ENCODE measurements at places on chromosomes 3 and 15.

- DNase-seq = no peak
These were observed 225.8 kb upstream of the UMPS start for GRCh38 chr3:124504332-124505059.

DNA sequence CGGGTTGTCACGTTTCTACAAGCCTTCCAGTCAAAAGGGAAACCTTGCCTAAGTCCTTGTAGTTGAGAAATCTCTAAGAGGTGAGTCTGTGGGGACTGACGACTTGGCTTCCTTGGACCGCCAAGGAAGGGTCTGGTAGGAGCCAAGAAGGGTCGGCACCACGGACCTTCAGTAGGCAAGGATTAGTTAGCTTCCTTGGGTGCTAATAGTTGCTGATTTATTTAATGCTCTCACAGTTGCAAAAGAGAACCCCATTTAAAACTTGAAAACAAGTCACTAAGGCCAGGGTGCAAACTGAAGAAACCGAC is 361 bp upstream of the LCMT2 start:
- no peak for DNase-seq

- no peak for DNase-seq
These were observed 32.1 kb upstream of the PCSK6 start for GRCh38 chr15:101521591-101521990.

DNA sequence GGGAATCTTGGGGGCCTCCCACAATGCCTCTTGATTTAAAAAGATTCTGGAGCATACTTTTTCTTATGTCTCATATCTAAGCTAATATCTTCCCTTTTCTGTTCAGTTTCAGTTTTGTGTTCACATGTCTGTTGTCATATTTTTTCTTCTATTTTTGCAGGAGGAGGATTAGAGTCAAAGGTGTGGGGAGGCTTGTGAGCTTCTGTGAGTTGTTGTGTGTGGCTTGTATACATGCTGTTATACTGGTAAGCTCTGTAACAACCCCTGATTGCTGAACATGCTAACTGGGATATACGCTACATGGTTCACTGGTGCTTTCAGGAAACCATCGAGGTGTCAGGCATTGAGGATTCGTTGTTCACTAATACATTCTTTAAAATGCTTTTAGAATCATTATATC is 83.5 kb downstream of the SLC25A26 start:
- DNase-seq = no peak

GRCh38 chr3:146970236-146970635 is 365.1 kb upstream of the PLSCR5 start:
- no peak for DNase-seq

DNA sequence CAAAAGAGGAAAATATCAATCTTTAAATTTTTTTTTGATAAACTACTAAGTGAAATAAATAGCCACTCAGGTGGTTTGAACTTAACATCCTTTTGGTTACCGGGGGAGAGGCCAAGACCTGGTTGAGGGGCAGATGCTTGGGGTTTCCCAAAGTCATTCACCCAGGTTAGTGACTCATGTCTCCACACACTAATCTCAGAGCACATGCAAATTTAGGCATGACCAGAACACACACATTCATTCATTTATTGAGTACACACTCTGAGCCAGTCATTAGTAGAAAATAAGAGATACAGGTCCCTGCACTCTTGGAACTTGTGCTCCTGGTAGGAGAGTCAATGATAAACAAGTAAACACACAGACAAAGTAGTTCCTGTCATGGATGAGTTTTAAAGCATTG is 7.3 kb downstream of the ILDR1 start:
- DNase-seq = no peak

GRCh38 chr3:125150525-125151441 is 61.8 kb downstream of the SLC12A8 start:
- DNase-seq = peak; percentile 73

GRCh38 chr3:129599607-129600006 is 6.9 kb downstream of the PLXND1 start:
- DNase-seq = no peak

- no peak for DNase-seq
These were observed 79.9 kb upstream of the SLC25A26 start for GRCh38 chr3:66140743-66141372.

- no peak for DNase-seq
These were observed 192.6 kb downstream of the MEX3B start for GRCh38 chr15:81853150-81853748.

- DNase-seq = no peak
These were observed 8.7 kb downstream of the SPCS1 start for GRCh38 chr3:52714335-52715302.

- DNase-seq = no peak
These were observed 183.1 kb downstream of the CHST2 start for GRCh38 chr3:143302638-143303171.

GRCh38 chr3:28940530-28940929 is 340.3 kb upstream of the RBMS3 start:
- no peak for DNase-seq

- peak; percentile 62 for DNase-seq
These were observed 36.7 kb downstream of the SMAD3 start for GRCh38 chr15:67101911-67102598.

DNA sequence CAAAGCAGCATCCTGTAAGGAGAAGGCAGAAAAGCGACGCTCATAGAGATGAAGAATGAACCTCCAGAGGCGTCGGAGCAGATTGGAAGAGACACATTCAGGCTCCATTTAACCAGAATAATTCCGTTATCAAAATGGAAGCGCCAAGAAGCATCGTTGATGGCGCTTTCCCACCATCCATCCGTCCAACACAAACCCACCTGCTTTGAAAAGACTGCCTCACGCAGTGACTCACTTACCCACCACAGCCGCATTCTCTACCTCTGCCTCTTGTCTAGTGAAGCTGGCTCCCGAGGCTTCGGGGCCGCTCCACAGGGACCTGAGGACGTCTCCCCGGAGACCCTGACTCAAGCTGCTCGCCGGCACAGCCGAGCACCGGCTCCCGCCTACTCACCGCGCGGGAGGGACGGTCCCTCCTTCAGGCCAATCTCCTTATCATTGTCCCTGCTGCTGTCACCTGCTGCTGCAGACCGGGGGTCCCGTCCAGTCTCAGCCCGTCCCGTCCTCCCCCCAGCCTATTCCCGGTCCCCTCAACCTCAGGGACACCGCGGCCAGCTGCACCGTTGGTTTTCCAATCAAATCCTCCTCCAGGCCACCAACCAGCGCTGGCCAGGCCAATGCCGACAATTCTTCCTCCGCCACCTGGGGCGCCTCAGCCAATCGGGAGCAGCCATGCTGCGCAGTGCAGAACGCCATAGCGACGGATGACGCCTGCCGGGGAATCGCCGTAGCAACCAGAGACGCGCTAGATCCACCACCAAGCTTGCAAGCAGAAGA is at the start of gene NEK10:
Gene NEK10 (minus strand): TSS at position 553 of the 777 bp plus-strand sequence. CDS start 16,501 bp downstream, outside the sequence.
- peak; percentile 90 for DNase-seq

DNA sequence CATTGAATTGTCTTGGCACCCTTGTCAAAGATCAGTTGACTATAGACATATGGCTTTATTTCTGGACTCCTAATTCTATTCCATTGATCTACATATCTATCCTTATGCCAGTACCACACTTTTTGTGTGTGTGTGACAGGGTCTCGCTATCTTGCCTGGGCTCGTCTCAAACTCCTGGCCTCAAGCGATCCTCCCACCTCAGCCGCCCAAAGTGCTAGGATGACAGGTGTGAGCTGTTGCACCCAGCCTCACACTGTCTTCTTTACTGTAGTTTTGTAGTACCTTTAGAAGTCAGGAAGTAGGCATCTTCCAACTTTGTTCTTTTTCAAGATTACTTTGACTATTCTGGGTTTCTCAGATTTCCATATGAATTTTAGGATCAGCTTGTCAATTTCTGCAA is 24.3 kb downstream of the CDAN1 start:
- no peak for DNase-seq

- DNase-seq = no peak
These were observed 160.0 kb upstream of the CGNL1 start for GRCh38 chr15:57216288-57216687.

GRCh38 chr3:50390508-50391224 is 31.3 kb upstream of the TMEM115 start:
- DNase-seq = no peak

DNA sequence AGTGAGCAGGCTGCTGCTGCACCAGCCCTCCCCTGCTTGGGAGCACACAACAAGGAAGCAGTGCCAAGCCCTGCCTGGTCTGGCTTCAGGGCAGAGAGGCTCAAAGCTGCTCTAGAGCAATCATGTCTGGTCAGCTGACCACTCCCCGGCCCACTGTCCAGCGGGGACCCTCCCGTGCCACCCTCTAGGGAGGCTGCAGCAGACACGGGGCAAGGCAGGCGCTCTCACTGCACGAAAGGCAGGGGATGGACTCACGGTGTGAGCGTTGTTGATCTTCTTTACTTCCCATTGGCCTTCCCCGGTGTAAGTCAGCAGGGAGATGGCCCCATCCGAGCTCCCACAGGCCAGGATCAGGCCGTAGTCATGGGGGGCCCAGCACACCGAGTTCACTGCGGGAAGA is 9.2 kb downstream of the SEC13 start:
- DNase-seq = no peak

DNA sequence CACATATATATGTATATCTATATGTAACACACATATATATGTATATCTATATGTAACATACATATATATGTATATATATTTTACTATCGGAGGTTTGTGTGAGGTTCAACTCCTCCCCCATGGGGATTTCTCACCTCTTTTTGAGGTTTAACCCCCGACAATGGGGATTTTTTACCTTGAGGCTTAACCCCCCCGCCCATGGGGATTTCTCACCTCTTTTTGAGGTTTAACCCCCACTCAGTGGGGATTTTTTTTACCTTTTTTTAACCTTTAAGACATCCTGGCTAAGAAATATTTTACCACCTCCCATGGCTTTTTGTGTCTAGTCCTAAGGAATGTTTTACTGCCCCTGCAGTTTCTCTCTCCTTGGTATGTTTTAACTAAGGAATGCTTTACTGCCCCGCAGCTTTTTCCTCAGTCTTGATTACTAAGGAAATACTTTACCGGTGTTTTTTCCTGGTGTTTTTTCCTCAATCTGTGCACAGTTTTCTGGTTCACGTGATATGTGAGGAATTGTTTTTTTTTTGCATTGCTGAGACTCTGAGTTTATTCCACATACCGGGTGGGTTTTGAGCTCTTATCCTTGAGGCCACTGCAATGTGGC is 185.2 kb downstream of the KLF13 start:
- DNase-seq = peak; percentile 47

DNA sequence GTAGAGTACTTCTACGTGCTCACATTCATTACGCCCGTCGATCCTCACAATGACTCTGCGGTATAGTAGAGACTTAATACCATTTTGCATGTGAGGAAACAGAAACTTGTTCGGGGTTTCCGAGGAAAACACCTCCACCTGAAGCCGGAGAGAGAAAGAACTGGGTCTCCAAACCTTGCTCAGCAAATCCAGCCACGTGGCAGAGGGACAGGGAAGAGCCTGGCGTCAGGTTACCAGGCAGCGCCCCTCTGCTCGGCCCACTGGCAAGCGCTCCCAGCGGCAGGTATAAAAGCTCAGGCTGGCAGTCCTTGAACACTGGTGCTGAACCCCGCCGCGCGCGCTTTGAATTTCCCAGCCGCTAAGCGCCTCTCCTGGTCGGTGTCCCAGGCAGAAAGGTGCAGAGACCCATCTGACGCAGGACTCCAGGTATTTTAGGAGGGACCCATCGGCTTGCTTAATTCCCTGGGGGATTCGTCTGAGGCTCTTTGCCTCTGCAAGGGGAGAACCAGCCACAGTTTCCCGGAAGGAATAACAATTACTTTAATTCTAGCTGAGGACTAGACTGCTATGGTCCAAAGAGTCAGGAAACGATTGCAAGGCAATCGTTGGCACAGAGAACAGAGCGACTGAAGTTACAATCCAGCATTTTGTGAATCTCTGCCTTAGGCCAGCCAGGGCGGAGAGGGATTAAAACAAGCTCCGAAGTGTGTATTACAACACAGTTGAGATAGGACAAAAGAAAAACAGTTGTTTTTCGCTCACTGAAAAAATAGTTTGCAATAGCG is at the start of gene C2CD4A:
Gene C2CD4A (plus strand): TSS at position 315 of the 785 bp plus-strand sequence. CDS start 637 bp downstream, outside the sequence.
- DNase-seq = peak; percentile 64

DNA sequence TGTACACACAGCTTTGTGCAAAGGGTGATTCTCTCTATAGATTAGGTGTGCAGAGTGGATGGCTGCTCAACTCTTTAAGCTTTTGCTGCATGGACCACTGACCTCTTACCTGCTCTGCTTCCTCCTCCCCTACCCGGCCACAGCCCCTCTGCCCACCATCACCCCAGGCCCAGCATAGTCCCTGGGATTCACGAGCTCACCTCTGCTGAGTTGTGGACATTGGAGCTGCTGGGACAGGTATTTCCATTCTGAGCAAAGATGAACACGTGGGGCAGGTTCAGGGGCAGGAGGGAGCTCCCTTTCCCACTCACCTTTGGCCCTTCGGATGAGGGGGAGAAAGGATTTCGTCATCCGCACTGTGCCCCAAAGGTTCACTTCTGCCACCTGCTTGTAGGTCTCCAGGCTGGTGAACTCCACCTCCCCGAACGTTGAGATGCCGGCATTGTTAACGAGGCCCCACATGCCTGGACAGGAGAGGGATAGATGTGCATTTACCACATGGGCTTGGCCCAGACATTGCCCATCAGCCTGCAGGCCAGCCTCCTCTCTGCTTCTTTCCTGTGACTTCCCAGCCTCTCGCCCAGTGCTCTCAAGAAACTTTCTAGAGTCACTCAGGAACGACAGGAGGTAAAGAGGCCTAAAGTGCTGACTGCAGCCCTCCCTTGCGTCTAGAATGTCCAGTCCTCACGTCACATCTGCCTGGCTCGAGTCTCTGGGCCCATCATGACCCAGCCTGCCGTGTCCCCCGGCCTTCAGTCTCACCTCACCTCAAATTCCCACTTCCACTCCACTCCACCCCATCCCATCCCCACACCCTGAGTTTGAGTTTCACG is 41.6 kb downstream of the BDH1 start:
- DNase-seq = no peak

DNA sequence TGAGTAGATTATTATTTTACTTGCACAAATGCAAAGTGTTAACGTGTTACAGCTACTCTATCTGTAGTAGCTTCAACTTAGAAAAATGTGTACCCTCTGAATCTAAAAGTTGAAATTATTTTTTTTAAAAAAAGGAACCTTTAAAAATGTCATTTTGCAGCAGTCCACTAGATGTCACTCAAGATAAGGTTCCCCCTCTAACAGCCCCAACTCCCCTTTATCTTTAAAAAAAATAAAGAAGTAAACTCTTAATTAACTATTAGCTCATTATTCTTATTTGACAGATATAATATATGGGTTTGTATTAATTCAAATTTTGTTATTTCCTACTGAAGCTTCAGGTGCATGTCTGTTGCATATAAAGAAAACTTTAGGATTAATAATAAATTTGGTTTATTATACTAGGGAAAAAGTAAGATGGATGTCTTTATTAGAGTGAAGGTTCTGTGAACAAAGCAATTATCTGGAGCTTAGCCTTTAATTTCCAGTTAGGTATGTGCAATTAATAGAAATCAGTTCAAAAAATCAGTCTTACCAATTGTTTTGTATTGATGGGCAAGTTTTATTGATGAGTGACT is 288.5 kb downstream of the VGLL3 start:
- no peak for DNase-seq

DNA sequence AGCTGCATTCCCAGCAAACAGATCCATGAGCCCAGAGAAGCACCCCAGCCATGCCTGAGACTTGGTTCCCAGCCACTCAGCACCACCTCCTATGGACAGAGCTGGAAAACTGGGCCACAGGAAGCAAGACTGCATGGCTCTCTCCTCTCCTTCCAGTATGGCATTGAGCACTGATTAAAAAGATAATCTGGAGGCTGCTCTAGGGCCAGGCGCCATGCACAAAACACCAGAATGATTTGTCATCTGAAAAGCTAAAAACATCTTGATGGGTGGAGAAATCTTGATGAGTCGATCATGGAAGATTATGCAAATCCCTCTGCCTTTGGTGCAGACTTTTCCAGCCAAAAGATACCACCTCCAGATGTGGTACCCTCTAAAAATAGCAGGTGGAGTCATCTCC is 62.7 kb upstream of the MRPS22 start:
- no peak for DNase-seq

Data from stimulated activated CD4-positive, alpha-beta T cell treated with anti-CD3 and anti-CD28 coated beads, Interleukin-2, amount 100 ng/mL, for 24 hours (primary cell).